ENCODE measurements at places on chromosomes 4 and X.
A peak's percentile ranks its signal among the peaks of the same experiment; 100 is the strongest.

GRCh38 chrX:123361371-123361770 lies 177.3 kb downstream of the GRIA3 start:
- no peak for DNase-seq

GRCh38 chr4:156619154-156619934 lies 352.3 kb downstream of the PDGFC start:
- DNase-seq = no peak

DNA sequence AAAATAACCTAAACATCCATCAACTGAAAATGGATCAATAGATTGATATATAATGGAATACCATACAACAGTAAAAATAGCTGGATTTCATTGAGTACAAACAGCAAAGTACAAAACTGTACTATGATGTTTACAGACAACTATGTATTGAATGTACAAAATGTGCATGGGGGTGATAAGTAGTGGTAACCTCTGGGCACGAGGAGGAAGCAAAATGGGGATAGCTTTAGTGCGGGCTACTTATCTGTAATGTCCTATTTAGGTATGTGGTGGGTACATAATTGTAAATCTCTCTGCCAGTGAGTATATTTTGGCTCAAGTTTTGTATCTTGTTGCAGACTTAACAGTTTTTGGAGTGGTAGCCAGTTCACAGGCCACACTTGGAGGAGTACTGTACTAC lies 123.6 kb downstream of the STAG2 start:
- DNase-seq = peak; percentile 42

DNA sequence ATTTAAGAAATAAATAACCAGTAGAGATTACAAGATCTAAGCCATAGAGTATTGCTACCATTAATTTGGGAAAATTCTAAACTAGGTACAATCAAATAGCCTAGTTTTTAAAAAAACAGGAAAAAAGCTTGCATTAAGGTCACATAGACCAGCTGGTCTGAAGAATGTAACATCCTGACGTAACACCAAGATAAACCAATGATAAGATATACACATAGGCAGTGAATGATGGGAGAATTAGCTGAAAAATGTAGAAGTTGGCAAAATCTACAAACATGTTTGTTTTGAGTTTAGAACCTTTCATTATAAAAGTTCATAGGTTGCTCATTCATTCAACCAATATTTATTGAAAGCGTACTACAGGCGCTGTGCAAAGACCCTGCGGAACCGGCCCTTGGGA lies 120.0 kb downstream of the SH3RF1 start:
- no peak for DNase-seq

DNA sequence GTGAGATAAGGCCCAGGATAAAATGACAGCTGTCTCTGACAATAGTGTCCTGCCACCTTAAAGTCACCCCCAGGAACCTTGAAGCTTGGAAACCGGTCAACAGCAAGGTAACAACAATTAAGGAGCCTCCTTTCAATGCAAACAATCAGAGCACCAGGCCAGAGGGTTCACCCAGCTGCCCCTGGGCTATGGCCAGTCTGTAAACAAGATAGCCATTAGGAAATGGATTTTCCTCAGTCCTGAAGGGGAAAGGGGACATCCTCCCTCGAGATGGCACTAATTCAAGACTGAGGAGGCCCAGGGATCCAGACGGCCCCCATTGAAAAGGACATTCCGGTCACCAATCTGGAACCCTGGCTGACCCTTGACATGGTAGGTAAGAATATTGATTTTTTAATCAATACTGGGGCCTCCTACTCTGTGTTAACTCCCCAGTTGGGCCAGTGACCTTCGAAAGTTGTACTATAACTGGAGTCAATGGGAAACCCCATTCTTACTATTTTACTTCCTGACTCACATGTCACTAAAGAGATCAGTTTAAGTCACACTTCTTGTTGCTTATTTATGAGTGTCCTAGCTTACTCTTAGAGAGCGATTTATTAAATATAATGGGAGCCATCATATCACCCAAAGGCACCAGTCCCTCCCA lies 61.7 kb upstream of the CT45A1 start:
- no peak for DNase-seq

DNA sequence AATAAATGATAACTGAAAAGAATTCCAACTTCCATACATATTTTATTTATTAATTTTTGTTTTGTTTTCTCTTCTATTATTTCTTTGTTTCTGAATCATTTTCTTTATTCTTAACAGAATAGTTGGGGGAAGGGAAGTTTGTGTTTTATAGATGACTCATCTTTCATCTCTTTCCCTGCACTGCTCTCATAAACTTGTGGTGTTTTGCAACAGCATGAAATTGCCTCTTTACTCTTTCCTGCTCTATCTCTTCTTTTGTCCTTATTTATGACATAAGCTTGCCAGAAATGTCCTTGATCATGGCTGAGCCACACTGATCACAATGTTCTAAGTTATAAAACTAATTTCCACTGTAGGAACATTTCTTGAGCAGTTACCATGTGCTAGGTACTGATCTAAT lies 22.3 kb downstream of the QRFPR start:
- no peak for DNase-seq

DNA sequence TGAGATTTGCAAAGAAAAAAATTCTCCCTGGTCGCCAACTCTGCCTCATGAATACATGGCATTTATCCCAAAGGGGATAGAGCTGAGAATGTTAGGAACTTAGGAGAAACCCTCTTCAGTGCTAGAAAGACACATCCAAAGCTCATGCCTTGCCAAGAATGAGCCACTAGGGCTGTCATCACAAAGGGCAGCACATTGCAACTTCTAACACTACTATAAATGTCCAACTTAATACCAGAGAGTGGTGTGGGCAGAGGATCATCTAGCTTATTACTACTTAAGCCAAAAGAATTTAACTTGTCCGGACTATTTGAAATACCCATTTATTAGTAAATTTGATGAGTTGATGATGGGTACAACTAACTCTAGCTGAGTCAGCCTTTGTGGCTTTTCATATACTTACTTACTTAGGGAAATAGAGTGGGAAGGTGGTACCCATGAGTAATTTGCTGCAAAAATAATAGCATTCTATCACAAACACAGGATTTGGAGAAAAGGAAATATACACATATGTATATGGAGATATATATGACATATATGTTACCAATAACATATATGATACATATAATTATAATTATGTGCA lies 66.3 kb upstream of the GAB1 start:
- no peak for DNase-seq

- no peak for DNase-seq
Observed at GRCh38 chr4:69497076-69497475, 1.4 kb upstream of the UGT2B4 start.

- peak; percentile 88 for DNase-seq
Observed at GRCh38 chrX:1164322-1165288, 47.8 kb downstream of the CRLF2 start.

GRCh38 chr4:54566608-54567007 lies 91.1 kb upstream of the KIT start:
- DNase-seq = no peak

- DNase-seq = peak; percentile 49
Observed at GRCh38 chr4:44927399-44928380, 201.3 kb upstream of the GNPDA2 start.

GRCh38 chrX:80021621-80022020 lies 7.1 kb downstream of the TBX22 start:
- no peak for DNase-seq

DNA sequence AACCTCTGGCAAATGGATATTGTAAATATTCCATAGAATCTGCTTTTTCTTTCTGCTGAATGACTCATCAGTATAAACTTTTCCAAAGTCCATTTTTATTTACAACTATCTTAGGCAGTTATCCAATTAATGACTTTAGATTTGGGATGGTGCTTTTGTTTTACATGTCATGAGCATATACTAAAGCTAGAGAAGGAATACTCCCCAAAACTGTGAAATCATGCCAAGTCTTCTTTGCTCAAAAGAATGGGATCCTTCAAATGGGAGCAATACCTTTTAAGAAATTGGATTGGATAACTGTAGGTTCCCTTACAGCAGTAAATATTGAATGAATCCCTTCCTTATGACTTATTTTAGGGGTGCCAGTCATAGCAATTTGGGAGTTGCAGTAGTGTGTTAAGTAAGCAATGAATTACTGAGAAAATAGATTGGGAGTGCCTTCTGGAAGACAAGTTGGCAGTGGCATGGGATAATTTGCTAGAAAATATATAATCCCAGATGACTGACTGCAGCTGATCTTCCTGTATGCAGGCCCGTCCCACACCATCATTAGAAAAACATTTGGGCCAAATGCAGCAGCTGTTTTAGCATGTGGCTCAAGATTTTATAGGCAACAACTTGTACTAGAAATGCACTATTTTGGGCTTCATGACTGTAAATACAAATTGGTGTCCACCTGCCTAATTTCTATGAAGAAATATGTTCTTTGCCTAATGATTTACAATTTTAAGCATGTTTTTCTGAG lies 2.8 kb downstream of the TMPRSS11D start:
- DNase-seq = no peak

DNA sequence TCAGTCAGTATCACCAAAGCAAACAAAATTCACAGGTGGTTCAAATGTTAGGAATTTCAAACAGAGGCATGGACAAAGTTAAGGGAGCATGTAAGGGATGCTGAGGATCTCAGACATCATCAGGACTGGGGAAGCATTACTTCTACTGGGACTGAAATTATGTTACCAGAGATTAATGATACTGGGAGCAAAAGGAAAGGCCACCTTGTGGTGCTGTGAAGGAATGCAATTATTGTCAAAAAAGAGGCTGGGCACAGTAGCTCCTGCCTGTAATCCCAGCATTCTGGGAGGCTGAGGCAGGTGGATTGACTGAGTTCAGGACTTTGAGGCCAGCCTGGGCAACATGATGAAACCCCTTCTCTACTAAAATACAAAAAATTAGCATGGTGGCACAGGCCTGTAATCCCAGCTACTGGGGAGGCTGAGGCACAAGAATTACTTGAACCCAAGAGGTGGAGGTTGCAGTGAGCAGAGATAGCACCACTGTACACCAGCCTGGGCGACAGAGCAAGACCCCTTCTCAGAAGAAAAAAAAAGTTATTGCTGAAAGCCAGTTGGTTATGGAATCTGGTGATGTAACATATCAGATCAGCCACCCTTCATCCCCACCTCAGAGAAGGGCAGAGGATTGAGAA lies 954.3 kb downstream of the PCDH7 start:
- DNase-seq = no peak

DNA sequence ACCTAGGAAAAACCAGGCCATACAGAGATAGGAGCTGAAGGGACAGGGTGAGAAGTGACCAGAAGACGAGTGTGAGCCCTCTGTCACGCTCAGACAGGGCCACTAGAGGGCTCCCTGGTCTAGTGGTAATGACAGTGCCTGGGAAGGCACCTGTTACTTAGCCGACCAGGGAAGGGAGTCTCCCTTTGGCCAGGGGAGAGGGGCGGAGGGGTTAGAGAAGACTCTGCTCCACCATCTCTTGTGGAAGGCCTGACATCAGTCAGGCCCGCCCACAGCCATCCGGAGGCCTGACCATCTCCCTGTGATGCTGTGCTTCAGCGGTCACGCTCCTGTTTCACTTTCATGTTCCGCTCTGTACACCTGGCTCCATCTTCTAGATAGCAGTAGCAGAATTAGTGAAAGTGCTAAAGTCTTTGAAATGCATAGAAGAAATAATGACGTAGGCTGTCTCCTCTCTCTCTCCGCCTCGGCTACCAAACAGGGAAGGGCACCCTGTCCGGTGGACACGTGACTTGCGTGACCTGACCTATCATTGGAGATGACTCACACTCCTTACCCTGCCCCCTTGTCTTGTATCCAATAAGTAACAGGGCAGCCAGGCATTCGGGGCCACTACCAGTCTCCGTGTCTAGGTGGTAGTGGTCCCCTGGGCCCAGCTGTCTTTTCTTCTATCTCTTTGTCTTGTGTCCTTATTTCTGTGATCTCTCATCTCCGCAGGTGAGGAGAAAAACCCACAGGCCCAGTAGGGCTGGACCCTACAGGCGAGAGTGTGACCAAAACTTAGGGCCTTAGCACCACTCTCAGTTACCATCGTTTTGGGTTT lies 26.7 kb downstream of the HTT-AS start:
- peak; percentile 59 for DNase-seq

DNA sequence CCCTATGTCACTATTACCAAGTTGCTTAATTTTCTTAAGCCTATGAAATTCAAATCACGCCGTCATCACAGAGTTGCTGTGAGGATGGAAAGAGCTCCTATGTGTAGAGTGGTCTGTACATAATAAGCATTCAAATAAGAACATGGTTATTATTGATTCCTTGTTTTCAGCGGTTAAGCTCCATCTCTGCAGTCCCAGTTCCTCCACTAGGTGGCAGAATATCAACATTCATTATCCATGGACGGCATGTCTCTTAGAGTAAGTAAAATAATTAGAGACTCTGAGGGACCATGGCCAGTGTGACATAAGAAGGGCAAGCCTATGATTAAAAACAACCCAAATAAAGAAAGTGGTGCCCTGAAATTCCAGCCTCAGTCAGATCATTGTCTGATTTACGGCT lies 132.5 kb upstream of the NHS start:
- DNase-seq = peak; percentile 50

DNA sequence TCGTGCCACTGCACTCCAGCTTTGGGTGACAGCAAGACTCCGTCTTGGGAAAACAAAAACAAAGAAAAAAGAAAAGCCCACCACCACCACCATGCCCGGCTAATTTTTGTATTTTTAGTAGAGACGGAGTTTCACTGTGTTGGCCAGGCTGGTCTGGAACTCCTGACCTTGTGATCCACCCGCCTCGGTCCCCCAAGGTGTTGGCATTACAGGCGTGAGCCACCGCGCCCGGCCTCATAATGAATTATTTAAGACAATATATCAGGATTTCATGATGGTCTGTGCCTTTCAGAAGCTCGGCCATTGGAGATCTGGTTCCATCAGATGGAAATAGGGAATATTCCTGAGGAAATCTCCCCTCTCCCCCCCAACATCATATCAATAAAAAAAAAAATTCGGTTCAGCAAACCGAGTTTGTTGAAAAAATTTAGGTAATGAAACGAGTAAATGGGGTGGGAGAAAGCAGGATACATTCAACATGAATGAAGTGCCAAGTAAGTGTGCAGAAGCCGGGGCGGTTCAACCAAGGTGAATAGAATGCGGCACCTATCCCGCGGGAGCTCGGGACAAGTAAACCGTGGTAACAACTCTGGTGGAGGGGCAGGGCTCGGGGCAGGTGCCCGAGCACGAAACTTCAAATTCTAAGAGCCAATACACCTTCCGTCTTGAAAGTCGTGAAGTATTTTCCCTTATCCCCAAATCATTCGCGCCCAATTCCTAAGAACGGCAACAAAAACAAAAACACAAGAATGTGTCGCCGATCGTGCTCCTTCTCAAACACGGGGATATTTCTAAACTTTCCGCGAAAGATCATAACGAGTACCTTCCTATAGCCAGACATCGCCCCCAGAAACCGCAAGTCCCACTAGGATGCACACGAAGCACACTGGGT lies 773 bp upstream of the TXLNG start:
- no peak for DNase-seq

DNA sequence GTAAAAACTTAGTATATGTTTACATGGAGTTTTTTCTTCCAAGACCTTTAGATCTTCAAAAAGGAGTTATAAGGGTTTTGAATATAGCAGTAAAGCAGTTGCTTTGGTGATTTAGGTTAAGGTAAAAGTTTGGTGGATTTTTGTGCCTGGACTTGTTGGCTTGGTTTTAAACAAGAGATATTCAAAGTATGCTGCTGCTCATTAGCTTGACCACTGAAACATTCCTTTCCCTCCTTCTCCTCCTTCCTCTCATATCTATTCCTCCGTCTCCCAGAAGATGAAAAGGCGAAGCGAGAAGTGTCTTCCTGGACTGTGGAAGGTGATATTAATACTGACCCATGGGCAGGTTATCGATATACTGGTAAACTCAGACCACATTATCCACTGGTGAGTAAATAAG lies 38.4 kb downstream of the METAP1 start:
- DNase-seq = no peak

Data from common myeloid progenitor, CD34-positive (primary cell).